A172 (cell line): ENCODE measurements at places on chromosomes 4 and X. TPM values are rescaled to one million over a fixed set of nuclear protein-coding genes. Genes with fewer than 3 reads are reported as not detected.

GRCh38 chr4:15531792-15532191, 62.1 kb downstream of the CC2D2A start:
- DNase-seq = no peak

DNA sequence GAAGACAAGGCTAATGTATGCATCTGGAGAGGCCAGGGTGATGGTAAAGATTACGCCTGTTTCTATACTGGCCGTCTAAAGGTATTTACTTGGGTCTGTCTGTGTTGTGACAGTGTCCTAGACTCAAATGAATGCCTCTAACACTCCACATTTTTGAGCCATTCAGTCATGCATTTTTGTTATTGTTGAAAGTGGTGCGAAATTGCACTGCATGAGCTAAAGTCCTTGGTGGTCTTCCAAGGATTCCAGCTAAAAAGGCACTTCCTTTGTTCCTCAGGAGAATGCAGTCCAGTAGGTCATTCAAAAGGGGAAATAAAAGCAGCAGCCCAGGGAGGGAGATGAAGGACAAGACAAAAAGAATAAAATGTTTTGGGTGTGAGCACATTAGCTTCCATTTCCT, 3.0 kb downstream of the GPC4 start:
- no peak for DNase-seq

GRCh38 chrX:43976205-43976604, 3.0 kb upstream of the NDP start:
- DNase-seq = no peak

GRCh38 chrX:121000589-121000988, 15.0 kb upstream of the CT47A1 start:
- DNase-seq = peak; percentile 0

GRCh38 chr4:95548738-95549245, at the start of gene UNC5C:
Gene UNC5C, minus strand, starts transcription at chr4:95548973.
- DNase-seq = peak; percentile 86

DNA sequence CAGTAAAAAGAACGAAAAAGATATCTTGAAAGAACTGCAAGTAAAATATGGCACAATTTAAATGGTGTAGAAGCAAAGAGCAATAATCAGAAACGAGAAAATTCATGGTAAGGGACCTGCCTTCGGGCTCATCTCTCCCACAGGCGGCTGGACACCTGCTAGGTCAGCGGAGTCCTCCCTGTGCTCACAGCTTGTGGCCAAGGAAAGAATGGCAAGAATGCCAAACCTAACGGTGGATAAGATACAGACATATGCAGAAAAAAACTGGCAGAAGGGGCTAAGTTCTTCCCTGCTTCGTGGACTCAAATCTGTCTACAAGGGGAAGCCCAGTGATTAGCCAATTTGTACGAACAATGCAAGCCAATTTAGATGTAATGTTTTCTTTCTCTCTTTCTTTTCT, 152.1 kb upstream of the VCX start:
- peak; percentile 13 for DNase-seq

DNA sequence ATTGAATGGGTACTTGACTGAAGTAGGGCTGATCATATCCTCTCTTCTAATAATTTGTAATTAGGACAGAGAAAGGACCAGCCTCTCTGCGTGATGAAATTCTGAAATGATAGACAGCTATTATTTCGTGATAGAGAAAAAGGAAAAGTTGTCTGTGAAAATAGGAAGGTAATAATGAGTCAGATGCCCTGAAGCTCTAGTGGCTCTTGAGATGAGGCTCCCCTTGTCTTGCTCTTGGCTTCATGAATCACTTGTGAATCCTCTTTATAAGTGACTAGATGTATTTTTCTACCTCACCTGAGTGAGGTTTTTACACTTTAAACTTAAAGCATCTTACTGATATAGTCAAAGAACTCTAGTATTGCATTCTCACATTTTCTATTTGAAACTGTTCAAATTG, 888.9 kb downstream of the PCDH18 start:
- DNase-seq = no peak

ADGRL3 gene
- total RNA-seq = 1.0 and 5.4 TPM in 2 replicates

CYTL1 gene
- not detected in 2 replicates for total RNA-seq

GRCh38 chr4:143232277-143232676, 47.6 kb downstream of the USP38 start:
- DNase-seq = no peak

GRCh38 chr4:70437197-70437596, 34.8 kb upstream of the MUC7 start:
- no peak for DNase-seq

GRCh38 chr4:85952528-85952927, 407.3 kb downstream of the MAPK10 start:
- DNase-seq = peak; percentile 60

DNA sequence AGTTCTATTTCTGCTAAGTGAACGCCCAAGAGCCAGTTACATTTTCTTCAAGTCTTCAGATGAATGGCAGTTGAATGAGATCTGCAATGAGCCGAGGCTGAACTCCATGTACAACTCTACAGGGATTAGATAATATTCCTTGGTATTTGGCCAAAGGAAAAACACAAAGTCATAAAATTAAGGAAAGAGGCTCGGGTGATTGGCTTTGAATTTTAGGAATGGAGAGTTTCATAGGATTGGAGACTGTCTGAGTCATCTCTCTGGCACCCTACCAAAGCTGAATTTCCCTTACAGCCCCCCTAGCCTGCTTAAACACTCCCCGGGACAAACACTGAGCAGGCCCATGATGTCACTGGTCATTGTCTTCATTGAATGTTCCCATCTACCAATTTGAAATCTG, 188.0 kb upstream of the C1QTNF7 start:
- DNase-seq = no peak

- no peak for DNase-seq
Measured at GRCh38 chr4:54315561-54316538, 86.8 kb downstream of the PDGFRA start.

- DNase-seq = no peak
Measured at GRCh38 chr4:62250100-62250499, 1050.0 kb downstream of the ADGRL3 start.

- DNase-seq = no peak
Measured at GRCh38 chrX:53223068-53223693, 1.8 kb downstream of the KDM5C start.

SCML2 gene
- total RNA-seq = 5.8 and 7.5 TPM in 2 replicates

DNA sequence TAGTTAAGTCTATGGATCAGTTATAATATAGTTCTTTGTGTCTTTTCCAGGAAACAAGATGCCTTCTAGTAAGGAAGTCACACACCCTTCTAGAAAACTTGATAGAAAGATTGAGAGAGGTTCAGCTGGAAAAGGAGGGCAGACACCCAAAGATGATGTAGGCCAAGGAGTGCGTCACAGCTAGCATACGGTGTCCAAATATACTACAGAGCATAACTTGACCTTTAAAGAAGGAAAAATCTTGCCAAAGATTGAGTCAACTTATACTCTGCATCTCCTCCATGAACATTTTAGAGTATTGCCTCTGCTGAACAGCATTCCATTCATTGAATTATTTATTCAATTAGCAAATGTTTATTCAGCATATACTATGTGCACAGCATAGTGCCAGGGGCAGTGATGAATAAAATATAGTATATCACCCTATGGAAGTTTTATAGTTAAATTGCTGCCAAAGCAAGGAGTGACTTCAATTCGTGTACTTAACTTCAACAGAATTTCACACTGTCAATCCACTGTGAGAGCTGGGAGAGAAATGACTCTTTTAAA, 51.9 kb upstream of the SLC6A14 start:
- DNase-seq = no peak

DNA sequence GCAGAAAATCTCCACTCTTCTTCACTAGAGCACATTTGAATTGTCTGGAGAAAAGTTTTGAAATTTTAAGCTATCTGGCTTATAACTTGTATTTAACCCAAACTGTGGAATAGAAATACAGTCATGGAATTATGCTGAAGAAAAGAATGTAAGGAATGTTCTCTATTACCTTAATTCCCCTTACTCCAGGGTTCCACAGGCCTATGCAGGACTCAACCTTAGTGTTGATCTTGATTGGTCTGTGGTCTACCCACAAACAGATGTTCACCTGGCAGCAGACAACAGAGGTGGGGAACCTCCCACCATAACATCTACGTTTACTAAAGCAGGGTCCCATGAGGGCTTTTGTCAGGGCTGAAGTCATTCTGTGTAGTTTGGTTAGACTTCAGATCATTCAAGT, 189.3 kb upstream of the GPRIN3 start:
- peak; percentile 10 for DNase-seq

- no peak for DNase-seq
Measured at GRCh38 chr4:19009881-19010280, 988.3 kb upstream of the LCORL start.

DNA sequence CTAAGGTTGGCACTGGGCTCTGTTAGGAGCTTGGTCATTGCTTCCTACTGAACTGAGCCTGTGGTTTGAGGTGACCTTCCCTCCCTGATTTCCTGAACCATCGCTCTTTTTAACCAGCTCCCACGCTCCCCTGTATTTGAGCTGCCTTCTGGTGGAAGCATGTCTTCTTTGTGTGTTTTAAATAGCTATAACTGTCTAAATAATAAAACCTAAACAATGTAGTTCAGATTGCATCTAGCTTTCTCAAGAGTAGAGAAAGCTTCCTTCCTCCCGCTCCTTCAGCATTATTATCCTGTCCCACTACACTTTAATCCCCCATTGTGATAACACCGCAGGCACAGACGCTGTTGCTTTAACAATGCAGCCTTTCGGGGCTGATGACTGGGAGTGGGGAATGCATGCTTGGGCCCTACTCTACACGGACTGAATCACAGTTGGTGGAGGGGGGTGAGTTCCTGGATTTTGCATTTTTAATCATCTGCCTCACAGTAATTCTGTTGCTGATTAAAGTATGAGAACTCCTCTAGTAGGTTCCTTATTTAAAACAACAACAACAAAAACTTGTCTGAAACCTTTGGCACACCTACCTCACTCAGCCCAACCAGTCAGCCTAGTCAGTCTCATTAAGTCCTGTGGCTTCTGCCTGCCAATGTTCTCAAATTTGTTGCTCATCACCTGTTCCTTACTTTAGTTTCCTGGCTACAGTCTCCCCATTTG, 6.6 kb downstream of the SMS start:
- peak; percentile 34 for DNase-seq

DNA sequence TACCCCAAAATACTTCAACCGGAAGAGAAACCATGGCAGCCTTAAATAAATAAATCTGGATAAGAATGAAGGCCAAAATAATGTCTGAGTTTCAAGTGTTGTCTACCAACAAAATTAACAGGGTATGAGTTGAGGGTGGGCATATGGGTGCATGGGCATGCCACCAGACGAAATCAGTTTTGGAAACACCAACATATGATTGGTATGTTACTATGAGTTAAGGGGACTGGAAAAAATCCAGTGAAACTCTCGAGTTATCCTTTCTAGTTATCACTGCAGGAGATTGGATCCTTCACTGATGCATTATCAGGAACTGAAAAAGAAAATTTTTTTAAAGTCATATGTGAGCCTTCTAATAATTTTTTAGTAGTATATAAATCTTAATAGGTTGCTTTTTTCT, 32.4 kb downstream of the NOCT start:
- no peak for DNase-seq

DNA sequence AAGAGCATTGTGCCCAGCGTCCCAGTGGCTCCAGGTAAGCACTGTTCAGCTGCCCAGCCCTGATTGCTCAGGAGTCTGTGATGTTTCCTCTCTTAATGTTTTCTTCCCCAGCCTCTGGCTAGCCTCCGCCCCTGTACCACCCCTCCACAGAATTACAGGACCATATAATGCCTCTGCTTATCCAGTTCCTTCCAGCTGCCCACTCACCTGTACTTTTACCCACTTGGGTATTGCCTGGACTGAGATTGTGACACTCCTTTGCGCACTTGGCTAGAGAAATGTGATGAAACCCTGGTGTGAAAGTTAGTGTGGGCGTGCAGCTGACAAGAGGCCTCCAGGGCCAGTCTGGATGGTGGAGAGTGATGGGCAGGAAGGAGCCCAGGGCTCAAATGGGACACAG, at the start of gene AWAT2:
Gene AWAT2, minus strand, starts transcription at position 14 of the 400 bp plus-strand sequence. Its CDS starts 6 bp downstream, at position 8.
- DNase-seq = no peak

DNA sequence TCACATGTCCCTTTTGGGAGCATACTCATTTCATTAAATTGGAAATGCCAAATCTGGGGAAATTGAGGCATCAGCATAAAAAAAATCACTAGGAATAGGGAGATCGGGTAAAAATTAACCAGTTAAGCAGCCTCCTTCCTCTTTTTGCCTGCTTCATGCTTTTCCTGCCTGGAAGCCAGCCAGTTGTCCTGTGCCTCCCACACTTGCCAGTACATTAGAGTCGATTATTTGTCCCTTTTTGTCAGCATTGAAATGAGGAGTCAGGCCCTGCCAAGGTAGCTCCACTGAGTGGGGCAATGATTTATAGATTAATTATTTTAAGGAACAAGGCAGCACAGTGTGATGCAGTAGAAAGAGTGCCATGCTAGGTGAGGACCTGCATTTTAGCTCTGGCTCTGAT, 55.3 kb downstream of the SH2D1A start:
- DNase-seq = no peak

DNA sequence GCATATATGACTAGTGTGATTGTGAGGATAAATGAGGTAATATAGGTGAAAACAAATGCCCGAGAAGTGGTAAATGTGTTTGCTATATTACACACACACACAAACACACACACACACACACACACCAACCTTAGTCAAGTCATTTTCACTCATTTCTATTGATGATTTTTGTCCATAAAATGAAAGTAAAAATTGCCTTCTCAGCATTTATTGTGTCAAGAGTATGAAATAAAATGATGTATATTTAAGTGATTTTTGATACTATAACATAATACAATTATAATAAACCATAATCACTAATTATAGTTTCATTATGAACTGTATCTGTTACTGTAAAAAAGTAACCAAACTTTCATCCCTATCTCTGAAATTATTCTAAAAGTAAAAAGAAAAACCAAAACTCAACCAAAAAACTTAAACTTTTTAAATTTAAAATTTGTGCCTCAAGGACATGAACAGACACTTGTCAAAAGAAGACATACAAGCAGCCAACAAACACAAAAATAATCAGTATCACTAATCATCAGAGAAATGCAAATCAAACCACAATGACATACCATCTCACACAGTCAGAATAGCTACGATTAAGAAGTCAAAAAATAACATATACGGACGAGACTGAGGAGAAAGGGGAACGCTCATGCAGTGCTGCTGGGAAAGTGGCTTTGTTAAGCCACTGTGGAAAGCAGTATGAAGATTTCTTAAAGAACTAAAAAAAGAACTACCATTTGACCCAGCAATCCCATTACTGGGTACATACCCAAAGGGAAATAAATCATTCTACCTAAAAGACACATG, 601.0 kb downstream of the TMA16 start:
- no peak for DNase-seq
